ENCODE measurements at places on chromosomes 13 and 19.

DNA sequence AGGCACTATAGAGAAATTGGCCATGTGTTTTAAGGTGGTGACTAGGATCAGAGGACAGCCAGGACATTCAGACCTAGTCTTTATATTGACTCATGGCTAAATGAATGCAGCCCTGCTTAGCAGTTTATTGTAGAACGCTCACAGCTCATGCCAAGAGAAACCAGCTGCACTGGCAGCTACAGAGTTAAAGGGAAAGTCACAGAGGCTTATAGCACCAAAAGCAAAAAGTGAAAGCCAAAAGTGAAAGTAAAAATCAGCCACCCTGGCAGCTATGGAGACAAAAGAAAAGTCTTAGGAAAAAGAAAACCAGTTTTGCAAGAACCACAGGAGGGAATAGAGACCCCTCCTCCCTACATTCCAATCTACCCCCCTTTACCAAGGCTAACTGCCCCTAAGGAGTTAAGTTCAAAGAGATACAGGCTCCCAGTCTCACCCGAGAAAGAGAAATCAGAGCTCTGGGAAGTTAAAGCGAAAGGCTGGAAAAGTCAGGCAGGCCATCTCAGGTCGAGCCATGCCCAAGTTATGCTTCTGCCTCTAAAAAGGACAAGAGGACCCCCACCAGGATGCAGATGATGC is 99.0 kb downstream of the ZNF429 start:
- DNase-seq = no peak

DNA sequence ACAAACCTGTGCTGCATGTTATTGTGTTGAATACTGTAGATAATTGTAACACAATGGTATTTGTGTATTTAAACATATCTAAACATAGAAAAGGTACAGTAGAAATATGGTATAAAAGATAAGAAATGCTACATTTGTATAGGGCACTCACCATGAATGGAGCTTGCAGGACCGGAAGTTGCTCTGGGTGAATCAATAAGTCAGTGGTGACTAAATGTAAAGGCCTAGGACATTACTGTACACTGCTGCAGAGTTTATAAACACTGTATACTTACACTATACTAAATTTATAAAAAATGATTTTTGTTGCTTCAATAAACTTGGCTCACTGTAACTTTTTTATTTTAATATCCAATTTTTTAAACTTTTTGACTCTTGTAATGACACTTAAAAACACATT is 34.4 kb downstream of the LMO7 start:
- DNase-seq = no peak

GRCh38 chr19:41116261-41116660 is 2.0 kb downstream of the CYP2F1 start:
- no peak for DNase-seq

- no peak for DNase-seq
Measured at GRCh38 chr19:19873381-19873780, 7.7 kb downstream of the ZNF253 start.

GRCh38 chr13:47708386-47708785 is 292.7 kb downstream of the SUCLA2 start:
- DNase-seq = no peak

GRCh38 chr13:108851660-108852059 is 222.2 kb downstream of the MYO16 start:
- no peak for DNase-seq

DNA sequence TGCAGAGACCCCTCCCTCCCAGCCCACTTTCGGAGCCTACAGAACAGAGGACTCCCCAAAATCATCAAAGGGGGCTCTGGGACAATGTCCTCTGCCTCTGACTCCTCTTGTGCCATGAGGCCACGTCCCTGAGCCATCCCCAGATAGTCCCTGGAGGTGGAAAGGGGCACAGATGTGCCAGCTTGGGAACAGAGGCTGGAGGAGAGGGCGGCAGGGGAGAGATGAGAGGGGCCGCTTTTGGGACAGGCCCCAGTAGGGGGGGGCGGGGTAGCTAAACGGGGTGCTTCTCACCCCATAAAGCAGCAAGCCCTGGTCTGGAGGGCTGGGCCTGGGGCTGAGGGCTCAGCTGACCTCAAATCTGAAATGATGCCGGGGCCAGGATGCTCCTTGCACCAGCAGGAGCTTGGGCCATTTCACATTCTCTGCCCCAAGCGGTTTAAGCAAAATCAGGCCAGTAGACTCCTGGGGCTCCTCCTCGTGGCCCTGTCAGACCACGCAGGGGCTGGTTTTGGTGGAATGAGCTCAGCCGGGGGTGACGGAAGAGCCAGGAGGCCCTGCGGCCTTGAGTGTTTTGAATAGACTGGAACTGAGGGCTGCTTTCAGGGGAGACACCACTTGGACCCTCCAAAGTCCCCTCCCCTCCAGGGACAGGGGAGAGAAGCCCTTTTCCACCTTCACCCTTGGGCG is 27.1 kb downstream of the ONECUT3 start:
- DNase-seq = no peak

DNA sequence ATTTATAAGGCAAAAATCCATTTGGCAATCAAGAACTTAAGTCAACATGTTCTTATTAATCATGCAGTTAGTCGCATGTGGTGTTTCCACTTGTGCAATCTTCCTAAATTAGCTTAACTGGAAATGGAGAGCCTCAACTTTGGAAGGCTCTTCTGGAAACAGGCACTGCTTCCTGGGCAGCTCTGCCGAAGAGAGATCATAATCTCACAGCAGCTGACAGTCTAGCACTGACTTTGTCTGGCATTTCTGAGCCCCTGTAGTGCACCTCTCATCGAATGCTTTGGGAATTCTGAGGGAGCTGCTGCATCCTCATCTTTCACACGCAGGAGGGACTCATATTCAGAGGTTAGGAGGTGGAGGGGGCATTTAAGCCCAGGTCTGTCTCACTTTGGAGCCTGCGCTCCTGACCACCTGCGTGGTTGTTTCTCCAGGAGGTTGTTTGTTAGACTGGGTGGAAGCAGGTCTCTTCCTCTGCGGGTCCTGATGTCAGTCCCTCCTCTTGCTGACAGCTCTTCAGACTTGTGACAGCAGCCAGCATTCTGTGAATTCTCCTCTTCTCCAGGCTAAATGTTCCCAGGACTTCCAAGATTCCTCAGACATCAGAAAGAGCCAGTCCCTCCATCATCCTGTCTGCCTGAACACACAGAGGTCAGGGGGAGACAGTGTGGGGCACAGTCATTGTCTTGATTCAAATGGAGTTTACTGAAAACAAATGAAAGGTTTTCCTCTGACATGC is 100.4 kb upstream of the GJB6 start:
- DNase-seq = no peak

DNA sequence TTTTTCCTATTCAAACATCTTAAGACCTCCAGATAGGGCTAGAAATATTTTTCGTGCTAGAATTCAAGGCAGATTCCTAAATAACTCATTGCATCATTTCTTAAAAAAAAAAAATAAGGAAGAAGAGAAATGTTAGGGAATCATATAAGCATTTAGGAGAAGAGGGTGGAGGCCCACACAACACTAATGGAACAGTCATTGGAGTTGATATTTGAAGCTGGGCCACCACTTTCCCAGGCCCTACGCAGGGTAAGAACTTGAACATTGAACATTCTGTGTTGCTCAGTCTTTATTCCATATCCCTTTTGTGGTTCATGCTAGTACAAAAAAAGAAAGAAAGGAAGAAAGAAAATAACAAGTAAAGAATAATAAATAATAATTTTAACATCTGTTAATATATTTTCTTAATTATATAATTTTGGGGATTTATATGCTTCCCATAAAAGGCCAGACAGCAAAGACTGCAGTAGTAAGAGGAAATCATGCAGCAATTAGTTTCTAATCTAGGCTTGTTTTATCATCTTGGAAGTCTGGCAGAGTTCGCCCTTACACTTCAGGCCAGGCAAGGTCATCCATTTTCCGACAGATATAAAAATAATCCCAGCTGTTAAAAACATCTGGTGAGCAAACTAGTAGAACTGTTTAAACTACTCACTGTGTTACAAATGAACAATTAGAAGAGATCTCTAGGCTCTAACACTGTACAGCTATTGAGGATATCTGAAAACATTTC is 127.7 kb downstream of the FRY start:
- no peak for DNase-seq

GRCh38 chr13:50699874-50700663 is 143.4 kb downstream of the DLEU7 start:
- DNase-seq = no peak

DNA sequence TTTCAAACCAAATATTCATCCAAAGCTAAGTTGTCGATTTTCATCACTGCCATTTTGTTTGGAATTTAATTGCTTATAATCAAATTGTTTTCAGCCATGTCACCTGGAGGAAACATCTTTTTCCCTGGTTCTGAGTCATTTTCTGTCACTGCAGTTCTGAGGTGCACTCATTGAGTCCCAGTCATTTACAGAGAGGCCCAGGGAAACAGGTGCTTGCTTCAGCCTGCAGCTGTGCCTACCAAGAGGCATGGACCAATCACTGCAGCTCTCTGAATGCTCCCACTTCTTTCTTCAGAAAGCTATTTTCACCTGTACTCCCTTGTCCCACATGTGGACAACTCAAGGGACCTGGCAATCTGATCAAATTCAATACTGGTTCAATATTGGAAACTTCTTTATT is 308.1 kb downstream of the COG6 start:
- no peak for DNase-seq

DNA sequence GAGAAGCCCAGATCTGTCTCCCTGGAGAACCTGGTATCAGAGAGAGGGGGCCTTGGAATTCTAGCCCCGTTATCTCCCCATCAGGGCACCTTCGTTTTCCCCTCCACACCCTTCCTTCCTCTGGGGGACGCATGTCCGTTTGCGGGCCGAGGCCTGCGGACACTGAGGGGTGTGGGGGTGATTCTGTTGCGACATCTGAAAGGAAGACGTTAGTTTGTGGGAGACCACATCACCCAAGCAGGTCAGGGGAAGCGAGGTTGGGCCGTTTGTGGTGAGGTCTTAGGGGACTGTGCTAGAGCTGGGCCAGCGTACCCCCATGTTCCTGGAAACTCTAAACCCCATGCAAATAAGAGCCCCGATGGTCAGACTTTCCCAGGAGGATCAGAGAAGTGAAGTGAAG is 3.7 kb upstream of the HSH2D start:
- DNase-seq = no peak

DNA sequence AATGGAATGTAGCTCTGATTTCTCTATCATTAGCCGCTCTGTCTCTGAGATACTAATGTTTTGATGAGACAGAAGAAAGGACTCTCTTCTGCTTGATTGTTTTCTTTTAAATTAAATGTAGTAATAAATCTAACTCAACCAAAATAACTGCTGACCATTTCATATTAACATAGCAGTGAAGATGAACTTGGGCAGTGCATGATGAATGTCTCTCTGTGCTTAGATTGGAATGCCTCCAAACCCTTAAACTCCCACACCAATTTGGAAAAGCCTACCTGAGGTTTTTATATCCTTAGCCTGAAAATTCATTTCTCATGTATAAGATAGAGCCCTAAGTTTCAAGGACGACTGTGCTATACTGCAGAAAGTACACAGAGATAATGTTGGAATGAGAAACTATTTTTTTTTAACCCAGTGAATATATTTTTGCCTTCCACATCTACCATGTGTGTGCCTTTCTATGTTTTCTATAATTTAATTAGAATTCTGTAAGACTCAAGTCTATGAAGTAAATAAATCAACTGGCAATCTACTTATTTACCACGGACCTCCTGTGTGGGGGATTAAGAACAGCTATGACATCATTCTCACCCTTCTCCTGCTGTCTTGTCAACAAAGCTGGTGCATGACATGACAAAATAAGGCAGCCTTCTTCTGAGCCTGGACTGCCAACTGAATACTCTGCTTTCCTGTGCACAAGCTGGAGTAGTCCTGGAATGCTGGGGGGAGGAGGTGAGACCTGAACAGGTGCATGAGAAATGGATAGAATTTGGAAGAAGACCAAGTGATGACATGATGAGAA is 155.5 kb downstream of the FGF9 start:
- no peak for DNase-seq

DNA sequence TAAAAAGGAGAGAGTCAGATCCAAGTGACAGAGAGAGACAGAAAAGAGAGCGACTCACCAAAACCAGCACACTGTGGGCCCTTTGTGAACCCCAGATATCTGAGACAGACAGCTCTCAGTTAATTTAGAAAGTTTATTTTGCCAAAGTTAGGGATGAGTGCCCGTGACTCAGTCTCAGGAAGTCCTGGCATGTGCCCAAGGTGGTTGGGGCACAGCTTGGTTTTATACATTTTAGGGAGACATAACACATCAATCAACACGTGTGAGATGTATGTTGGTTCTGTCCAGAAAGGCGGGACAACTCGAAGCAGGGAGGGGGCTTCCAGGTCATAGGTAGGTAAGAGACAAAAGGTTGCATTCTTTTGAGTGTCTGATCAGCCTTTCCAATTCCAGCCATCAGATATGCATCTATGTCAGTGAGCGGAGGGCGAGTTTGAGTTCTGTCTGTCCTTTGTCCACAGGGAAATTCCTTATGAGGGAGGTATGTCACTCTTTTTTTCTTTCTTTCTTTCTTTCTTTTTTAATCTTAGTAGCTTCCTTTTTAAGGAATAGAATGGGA is 37.2 kb upstream of the ATP11A start:
- no peak for DNase-seq

DNA sequence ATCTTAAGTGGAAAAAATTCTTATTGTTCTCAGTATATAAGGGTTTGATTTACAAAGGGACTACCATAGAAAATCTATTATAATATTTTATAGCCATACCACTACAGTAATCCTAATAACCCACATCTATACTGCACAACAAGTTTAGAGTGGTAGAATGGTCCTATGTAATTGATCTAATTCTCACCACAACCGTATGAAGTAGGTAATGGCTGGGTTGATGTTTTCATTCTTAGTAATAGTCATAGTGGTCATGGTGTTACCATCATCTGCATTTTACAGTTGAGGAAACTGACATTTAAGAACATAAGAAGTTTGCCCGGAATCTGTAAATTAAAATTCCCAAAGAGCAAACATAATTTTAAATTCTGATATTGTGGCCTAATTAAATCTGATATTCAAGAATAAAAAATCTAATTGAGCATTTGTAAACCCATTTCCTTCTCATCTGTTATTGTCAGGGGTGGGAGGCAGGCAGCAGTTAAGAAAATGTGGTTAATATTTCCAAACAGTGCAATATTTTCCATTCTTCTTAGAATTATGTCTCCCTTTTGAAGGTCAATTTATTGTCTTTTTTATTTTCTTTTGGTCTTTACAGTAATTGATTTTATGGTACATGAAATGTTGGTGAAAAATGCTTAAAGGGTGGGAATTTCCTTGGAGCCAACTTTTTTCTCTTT is 65.6 kb downstream of the DHRS12 start:
- DNase-seq = no peak

- DNase-seq = no peak
Measured at GRCh38 chr13:106464076-106464475, 71.4 kb downstream of the EFNB2 start.

GRCh38 chr13:51999510-51999911 is 11.7 kb downstream of the ATP7B start:
- DNase-seq = no peak

All from stimulated activated CD8-positive, alpha-beta memory T cell treated with anti-CD3 and anti-CD28 coated beads, Interleukin-7, amount 100 ng/mL, for 1 hour (primary cell).